ENCODE measurements at places on chromosomes 13 and 19. TPM values are rescaled to one million over a fixed set of nuclear protein-coding genes. Genes with fewer than 3 reads are reported as not detected.

The CEACAM19 gene
- 2.9 TPM for total RNA-seq

The ADGRE3 gene
- not detected for total RNA-seq

The DMRTC2 gene
- total RNA-seq = not detected

The FFAR3 gene
- not detected for total RNA-seq

The OR7E24 gene
- total RNA-seq = not detected

Measured in Caco-2 (cell line).